ENCODE measurements at places on chromosomes 12 and 14. TPM values are rescaled to one million over a fixed set of nuclear protein-coding genes. Genes with fewer than 3 reads are reported as not detected.

The SLC7A8 gene
- 68.5 TPM for total RNA-seq

The TPPP2 gene
- not detected for total RNA-seq

The SLC5A8 gene
- total RNA-seq: not detected

The C1S gene
- total RNA-seq: 541 TPM

The ABCC9 gene
- 24.6 TPM for total RNA-seq

The FSCB gene
- not detected for total RNA-seq

The TMPRSS12 gene
- total RNA-seq: not detected

The GLIPR1L1 gene
- total RNA-seq: not detected

The MORN3 gene
- total RNA-seq: not detected

The ACOT4 gene
- 0.49 TPM for total RNA-seq

The DLK1 gene
- total RNA-seq: 8.6 TPM

The TFCP2 gene
- total RNA-seq: 15.5 TPM

The TDRD9 gene
- total RNA-seq: 0.74 TPM

The NELL2 gene
- total RNA-seq: 16.9 TPM

The SERPINA6 gene
- total RNA-seq: not detected

The CLEC7A gene
- total RNA-seq: 7.9 TPM

Data from vagina (tissue), 2 donors.